ENCODE measurements at places on chromosomes 2 and 18. TPM values are rescaled to one million over a fixed set of nuclear protein-coding genes. Genes with fewer than 3 reads are reported as not detected.

The SERPINB4 gene
- total RNA-seq = not detected

The PKP4 gene
- total RNA-seq = 29.1 TPM

The CTAGE1 gene
- not detected for total RNA-seq

The OXER1 gene
- not detected for total RNA-seq

- no peak overlapping the region for H3K4me3 ChIP-seq
- no peaks in the 10 kb centered on the region for H3K36me3 ChIP-seq
- H3K27ac ChIP-seq = no peak overlapping the region
- H3K4me1 ChIP-seq = no peaks in the 10 kb centered on the region
Observed at GRCh38 chr2:38178556-38179419, 102.8 kb upstream of the CYP1B1 start.

- no peak overlapping the region for H3K4me3 ChIP-seq
- no peaks in the 10 kb centered on the region for H3K27me3 ChIP-seq
- no peaks in the 10 kb centered on the region for H3K36me3 ChIP-seq
- no peaks in the 10 kb centered on the region for H3K4me1 ChIP-seq
Observed at GRCh38 chr18:48367557-48367956, 41.6 kb downstream of the ZBTB7C start.

DNA sequence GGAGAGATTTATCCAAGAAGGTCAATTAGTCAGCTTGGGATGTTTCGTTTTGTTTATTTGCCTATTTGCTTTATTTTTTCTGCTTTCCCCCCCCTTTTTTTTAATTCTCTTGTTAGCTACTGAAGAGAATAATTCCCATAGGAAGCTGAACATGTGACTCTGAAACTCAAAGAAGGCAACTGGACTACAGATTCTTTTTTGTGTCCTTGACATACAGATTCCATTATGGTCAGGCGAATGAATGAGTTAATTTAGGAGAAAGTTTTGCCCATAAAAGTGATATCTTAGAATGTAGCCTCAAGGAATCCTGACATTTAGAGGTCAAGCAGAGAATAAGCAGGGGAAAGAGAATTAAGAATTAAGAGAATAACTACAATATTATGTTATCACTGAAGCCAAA, 514.2 kb upstream of the LINC00305 start:
- no peaks in the 10 kb centered on the region for H3K4me1 ChIP-seq
- no peaks in the 10 kb centered on the region for H3K36me3 ChIP-seq
- no peak for DNase-seq
- H3K27me3 ChIP-seq = no peaks in the 10 kb centered on the region
- no peak overlapping the region for H3K27ac ChIP-seq
- no peak overlapping the region for H3K4me3 ChIP-seq

- no peak overlapping the region for H3K27ac ChIP-seq
- no peaks in the 10 kb centered on the region for H3K4me1 ChIP-seq
- no peak for DNase-seq
- no peak overlapping the region for H3K4me3 ChIP-seq
Observed at GRCh38 chr18:31056296-31056695, 13.8 kb upstream of the DSC3 start.

DNA sequence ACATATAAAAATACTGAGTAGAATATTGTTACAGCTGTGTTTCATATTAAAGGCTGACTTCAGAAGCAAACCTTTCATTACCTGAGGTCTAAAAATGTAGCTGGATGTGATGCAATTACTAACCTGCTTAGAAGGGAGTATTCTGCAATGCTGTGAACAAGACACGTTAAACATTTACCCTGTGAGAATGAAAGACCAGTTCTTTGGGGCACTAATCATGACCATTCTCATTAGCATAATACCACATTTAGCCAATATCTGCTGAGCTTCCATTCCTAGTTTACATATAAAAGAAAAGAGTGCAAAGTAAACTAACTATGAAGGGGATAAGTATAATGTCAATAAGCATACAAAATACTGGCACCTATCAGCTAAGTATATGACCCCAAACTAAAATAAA, 784.0 kb upstream of the KLHL29 start:
- H3K4me1 ChIP-seq = no peaks in the 10 kb centered on the region
- H3K4me3 ChIP-seq = no peak overlapping the region
- no peak overlapping the region for H3K27ac ChIP-seq
- DNase-seq = no peak
- no peaks in the 10 kb centered on the region for H3K36me3 ChIP-seq

- H3K27me3 ChIP-seq = no peaks in the 10 kb centered on the region
- no peak for DNase-seq
- H3K36me3 ChIP-seq = no peaks in the 10 kb centered on the region
- H3K4me3 ChIP-seq = no peak overlapping the region
Observed at GRCh38 chr2:26864226-26864625, 16.3 kb downstream of the DPYSL5 start.

DNA sequence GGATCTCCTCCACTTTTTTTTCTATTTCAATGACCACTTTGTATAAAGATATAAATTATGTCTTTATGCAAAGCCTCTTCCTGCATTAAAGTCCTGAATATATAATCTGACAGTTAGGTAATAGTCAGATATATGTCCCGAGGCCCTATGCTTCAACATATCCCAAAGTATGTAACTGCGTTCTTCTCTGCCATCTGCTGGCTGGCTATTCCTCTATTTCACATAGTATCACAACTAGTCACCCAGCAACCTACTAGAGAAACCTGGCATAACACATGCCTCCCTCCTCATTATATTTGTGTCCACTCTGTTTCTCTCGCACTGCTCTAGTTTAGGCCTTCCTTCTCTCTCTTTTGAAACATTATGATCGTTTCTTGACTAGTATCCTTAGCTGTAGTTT, 640.8 kb downstream of the DPP10 start:
- no peaks in the 10 kb centered on the region for H3K27me3 ChIP-seq
- no peak overlapping the region for H3K4me3 ChIP-seq
- no peaks in the 10 kb centered on the region for H3K4me1 ChIP-seq
- no peak for DNase-seq
- H3K27ac ChIP-seq = no peak overlapping the region

DNA sequence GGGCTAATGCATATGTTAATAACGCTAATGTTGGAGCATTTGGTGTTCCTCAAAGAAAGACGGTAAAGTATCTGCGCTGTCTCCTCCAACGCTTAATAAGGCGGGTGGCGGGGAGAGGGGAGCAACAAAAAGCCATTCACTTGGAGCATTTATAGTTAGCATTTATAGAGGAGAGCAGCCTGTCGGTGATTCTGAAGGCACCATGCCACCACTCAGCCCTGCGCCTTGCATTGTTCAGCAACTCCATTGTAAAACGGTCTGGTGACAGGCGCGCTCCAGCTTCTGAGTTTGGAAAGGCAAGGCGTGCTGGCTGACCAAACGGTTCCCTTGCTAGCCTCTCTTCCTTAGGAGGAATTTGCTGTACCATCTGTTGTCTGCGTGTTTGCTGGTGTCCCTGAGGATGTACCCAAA, 83.9 kb downstream of the LYPD1 start:
- H3K27ac ChIP-seq = no peak overlapping the region
- H3K4me3 ChIP-seq = no peak overlapping the region
- no peaks in the 10 kb centered on the region for H3K36me3 ChIP-seq
- no peak for DNase-seq
- H3K4me1 ChIP-seq = no peaks in the 10 kb centered on the region

GRCh38 chr2:127618551-127619202, 27.3 kb upstream of the GPR17 start:
- H3K4me1 ChIP-seq = no peaks in the 10 kb centered on the region
- no peak for DNase-seq
- H3K4me3 ChIP-seq = no peak overlapping the region
- no peak overlapping the region for H3K27ac ChIP-seq
- no peaks in the 10 kb centered on the region for H3K36me3 ChIP-seq

DNA sequence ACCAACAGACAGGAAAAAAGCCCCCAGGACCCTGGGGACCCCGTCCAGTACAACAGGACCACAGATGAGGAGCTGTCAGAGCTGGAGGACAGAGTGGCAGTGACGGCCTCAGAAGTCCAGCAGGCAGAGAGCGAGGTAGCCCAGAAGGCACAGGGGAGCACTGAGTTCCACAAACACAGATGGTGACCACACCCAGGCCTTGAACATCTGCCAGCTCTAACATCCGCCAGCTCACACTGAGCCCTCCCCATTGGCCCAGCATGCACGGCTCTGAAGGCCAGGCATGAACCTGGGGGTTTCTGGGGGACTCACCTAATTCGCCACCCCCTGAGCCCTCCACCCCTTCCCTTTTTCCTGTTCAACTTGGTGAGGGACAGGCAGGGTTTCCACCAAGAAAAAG, 25.6 kb upstream of the PRLH start:
- no peak overlapping the region for H3K27ac ChIP-seq
- no peak for DNase-seq
- no peaks in the 10 kb centered on the region for H3K36me3 ChIP-seq
- no peak overlapping the region for H3K4me3 ChIP-seq

DNA sequence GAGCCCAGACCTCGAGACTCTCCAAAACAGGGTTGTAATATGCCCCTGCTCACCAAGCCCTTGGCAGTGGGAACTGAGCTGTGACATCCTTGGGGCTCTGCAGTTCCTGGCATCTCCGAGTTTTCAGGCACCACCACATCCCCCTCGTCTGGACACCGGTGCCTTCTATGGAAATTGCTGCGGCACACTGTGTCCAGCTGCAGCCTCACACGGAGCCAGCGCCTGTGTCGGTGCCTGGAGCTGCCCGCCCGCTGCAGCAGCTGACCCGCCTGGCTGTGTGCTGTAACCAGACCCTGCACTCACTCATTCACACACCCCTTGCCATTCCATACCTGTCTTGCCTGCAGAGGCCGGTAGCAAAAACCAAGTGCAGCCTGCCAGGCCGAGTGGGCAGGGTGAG, 11.8 kb downstream of the IWS1 start:
- peaks cover 29% of the 10 kb centered on the region for H3K4me1 ChIP-seq
- H3K4me3 ChIP-seq = no peak overlapping the region
- H3K27me3 ChIP-seq = no peaks in the 10 kb centered on the region

DNA sequence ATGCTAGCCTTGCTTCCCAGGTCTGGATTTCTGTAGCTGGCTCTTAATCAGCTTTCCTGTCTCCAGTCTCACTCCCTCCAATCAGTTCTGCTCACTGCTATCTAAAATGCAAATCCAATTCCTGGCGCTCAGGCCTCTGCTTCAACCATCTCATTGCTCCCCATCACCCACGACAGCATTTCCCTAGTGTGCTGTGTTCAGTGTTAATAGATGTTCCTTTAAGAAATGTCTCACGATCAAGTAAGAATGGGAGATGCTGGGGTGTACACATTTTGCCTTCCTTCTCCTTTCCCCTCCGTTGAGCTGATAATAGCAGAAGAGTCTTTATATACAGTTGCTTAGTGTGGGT, 1.6 kb upstream of the PUM2 start:
- H3K4me1 ChIP-seq = peaks cover 36% of the 10 kb centered on the region
- no peaks in the 10 kb centered on the region for H3K36me3 ChIP-seq
- no peak for DNase-seq

DNA sequence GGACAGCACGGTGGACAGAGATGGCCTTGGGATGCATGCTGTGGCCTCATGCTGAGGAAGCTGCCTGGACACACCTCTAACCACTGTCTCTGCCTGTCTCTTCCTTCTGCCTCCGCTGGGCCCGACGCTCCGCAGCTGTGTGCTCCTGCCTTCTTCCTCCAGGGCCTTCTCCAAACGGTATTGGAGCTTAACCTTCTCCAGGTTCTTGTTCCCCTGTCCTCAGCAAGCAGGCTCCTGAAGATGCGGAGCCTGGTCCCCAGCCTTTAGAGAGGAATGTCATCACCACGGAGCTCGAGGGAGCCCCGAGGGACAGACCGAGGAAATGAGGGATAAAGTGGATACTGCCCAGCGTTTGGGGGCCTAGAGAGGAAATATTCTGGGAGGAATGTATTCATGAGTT, 155.1 kb downstream of the DYSF start:
- no peaks in the 10 kb centered on the region for H3K36me3 ChIP-seq
- no peak for DNase-seq
- no peaks in the 10 kb centered on the region for H3K4me1 ChIP-seq
- no peaks in the 10 kb centered on the region for H3K27me3 ChIP-seq
- H3K27ac ChIP-seq = no peak overlapping the region

DNA sequence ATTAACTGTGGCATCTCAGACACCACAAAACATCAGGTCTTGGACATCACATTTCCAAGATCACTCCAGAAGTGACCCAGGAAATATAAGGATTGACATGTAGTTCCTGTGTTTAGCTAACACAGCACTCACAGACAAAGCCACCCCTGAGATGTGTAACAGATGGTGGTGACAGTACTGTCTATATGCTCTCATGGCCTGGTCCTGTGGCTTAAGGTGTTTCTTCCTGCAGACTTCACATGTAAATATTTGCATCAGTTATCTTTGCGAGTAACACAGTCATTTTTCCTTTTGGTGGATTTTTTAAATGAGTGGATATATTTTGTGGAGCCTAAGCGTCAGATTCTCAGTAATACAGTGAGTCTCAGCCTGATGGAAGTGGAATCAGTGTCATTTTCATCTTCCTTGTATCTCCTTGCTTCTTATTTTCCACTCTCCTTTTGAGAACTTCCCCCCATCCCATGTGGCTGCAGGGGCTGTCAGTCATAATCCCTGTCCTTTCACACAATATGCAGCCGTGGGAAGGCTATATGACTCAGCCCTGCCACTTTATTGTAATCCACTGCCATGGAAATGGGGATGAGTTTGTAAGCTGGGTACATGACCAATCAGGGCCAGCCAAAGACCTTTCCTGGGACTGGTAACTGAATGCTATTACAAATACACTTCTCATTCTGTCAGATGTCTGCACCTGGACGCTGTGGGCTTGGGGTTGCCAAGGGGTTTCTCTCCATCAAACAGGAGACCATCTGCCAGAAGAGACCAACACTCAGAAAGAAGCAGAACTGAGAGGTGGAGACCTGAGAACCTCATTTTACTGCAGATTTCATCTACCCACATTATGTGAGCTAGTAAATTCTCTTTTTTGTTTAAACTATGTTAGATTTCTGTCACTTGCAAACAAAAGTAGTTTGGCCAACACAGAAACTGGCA, 74.3 kb downstream of the ICOS start:
- no peaks in the 10 kb centered on the region for H3K27me3 ChIP-seq
- H3K4me1 ChIP-seq = peaks cover 5% of the 10 kb centered on the region
- no peak overlapping the region for H3K27ac ChIP-seq
- DNase-seq = no peak

DNA sequence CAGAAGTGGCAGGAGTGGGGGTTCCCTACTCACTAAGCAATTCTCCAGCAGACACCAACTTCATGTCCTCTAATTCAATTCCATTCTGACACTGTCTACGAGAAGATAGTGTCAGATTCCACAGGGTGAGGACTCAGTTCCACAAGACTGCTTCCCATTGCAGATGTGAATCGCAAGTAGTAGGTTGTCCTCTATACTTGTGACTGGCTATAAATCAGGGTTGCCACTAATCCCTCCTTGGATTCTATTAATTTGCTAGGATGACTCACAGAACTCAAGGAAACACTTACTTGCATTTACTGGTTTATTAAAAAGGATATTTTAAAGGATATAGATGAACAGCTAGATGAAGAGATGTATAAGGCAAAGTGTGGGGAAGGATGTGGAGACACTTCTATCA, 184.1 kb upstream of the ACVR2A start:
- no peak for DNase-seq
- peaks cover 23% of the 10 kb centered on the region for H3K4me1 ChIP-seq
- H3K27me3 ChIP-seq = no peaks in the 10 kb centered on the region
- no peak overlapping the region for H3K27ac ChIP-seq
